ENCODE measurements at places on chromosomes 1 and 21.
A peak's percentile ranks its signal among the peaks of the same experiment; 100 is the strongest.

- H3K4me3 ChIP-seq, result peak within 1 kb of the TSS; percentile 91
- H3K27me3 ChIP-seq, result no peaks in the 10 kb centered on the region
- H3K36me3 ChIP-seq, result peaks cover 23% of the 10 kb centered on the region
- no peak for DNase-seq
- H3K4me1 ChIP-seq, result peaks cover 41% of the 10 kb centered on the region
- peak within 1 kb of the TSS; percentile 70 for H3K27ac ChIP-seq
These were observed at the start of gene ZBTB18 for GRCh38 chr1:244050835-244051444. Gene ZBTB18 (plus strand): TSS chr1:244051283. CDS start chr1:244051432, 149 bp downstream.

DNA sequence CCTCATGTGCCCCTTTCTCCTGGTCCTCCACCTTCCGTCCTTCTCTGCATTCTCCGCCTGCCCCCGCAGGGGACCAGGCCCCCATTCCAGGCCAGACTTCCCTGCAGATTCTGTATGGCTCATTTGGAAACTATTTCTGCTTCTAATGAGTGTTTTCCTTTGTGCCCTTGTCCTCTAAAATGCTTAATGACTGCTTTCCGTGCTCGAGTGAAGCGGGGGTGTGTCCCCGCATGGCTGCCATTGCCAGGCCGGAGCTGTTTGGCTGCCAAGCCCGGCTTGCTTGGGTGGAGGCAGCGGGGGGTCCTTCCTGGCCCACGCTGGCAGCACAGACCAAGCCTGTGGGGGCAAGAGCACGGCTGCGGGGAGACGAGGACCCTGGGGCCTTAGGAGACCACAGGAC, 299.3 kb upstream of the VAMP3 start:
- no peak for DNase-seq
- no peak overlapping the region for H3K4me3 ChIP-seq
- no peaks in the 10 kb centered on the region for H3K27me3 ChIP-seq
- peak overlapping the region; percentile 86 for H3K27ac ChIP-seq
- peaks cover 33% of the 10 kb centered on the region for H3K4me1 ChIP-seq

DNA sequence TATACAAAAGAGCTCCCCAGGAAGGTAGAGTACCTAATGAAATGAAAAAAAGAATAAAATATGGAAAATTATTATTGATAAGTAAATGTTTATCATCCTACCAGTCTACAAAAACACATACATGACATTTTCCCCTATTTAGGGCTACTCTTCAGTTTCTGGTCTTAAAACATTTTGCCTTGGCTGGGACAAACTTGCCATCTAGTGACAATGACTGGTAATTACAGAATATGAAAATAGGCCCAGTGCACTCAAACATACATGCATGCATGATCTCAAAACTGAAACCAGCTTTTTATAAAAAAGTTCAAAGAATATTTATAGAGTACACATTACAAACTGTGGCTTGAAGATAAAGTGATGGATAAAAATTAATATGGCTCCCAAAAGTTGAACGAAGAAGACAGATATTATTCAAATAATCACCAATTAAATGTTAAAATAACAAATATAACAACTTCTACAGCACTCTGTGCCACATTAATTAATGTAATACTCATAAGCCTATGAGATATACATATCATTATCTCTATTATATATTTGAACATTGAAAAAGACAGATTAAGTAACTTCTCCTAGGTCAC, 10.5 kb upstream of the RNPC3 start:
- DNase-seq, result no peak
- no peak overlapping the region for H3K4me3 ChIP-seq
- H3K27ac ChIP-seq, result no peak overlapping the region
- H3K36me3 ChIP-seq, result no peaks in the 10 kb centered on the region
- no peaks in the 10 kb centered on the region for H3K27me3 ChIP-seq
- no peaks in the 10 kb centered on the region for H3K4me1 ChIP-seq

DNA sequence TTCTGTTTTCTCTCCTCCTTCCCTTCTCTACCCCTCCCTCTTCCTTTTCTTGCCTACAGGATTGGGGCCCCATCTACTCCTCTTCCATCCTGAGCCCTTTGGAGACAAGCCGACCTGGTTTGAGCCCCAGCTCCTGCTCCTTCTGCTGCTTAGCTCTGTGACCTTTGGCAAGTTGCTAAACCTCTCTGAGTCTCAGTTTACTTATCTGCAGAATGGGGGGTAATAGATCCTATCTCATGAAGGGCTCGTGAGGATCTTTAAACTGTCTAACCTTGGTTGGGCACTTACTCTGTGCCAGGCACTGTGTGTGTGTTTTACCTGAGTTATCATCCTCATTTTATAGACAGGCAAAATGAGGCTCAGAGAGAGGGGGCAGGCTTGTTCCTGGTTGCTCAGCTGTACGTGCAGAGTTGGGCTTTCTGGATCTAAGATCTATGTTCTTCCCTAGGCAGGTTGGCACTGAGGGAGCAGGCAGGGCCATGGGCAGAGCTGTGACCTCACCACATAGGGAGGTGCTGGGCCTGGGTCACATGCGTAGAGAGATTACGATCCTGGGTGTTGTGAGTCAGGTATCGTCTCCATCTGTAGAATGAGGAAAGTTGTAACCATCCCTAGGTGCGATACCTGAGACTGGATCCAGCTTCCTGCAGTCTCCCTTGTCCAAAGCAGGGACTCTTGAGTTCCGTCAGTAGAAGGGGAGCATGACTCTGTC, 58.5 kb downstream of the FOXO6 start:
- peaks cover 5% of the 10 kb centered on the region for H3K27me3 ChIP-seq
- H3K36me3 ChIP-seq, result no peaks in the 10 kb centered on the region
- H3K27ac ChIP-seq, result peak overlapping the region; percentile 61
- peaks cover 6% of the 10 kb centered on the region for H3K4me1 ChIP-seq
- no peak for DNase-seq
- no peak overlapping the region for H3K4me3 ChIP-seq

DNA sequence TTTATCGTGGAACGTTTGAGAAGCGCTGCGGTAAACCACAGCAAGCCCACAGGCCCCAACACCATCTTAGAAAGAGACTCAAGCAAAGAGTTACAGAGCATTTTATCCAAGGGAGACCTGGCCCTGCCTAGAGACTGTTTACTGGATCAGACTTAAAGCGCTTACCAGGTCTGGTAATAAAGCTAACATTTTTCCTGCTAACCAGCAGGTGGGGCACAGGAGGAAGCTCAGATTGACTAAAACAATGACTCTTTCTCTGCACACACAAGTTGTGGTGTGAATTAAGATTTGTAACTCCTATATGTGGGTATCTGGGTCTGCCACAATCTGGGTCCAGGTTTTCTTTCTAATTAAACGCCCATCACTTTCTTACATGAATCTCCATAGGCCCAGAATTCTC, 136.5 kb upstream of the ETS2 start:
- H3K27me3 ChIP-seq, result no peaks in the 10 kb centered on the region
- no peak overlapping the region for H3K27ac ChIP-seq
- H3K4me3 ChIP-seq, result no peak overlapping the region
- no peak for DNase-seq

GRCh38 chr1:244029124-244029523, 22.0 kb upstream of the ZBTB18 start:
- no peaks in the 10 kb centered on the region for H3K27me3 ChIP-seq
- no peaks in the 10 kb centered on the region for H3K4me1 ChIP-seq
- H3K27ac ChIP-seq, result no peak overlapping the region
- H3K36me3 ChIP-seq, result no peaks in the 10 kb centered on the region
- no peak for DNase-seq

- peaks cover 20% of the 10 kb centered on the region for H3K4me1 ChIP-seq
- H3K27me3 ChIP-seq, result no peaks in the 10 kb centered on the region
- peak; percentile 67 for DNase-seq
- H3K4me3 ChIP-seq, result peak overlapping the region; percentile 45
These were observed 15.9 kb downstream of the SLC27A3 start for GRCh38 chr1:153790966-153791647.

- H3K4me1 ChIP-seq, result no peaks in the 10 kb centered on the region
- no peak for DNase-seq
- H3K36me3 ChIP-seq, result no peaks in the 10 kb centered on the region
- peak overlapping the region; percentile 65 for H3K27ac ChIP-seq
- H3K27me3 ChIP-seq, result no peaks in the 10 kb centered on the region
- peak overlapping the region; percentile 48 for H3K4me3 ChIP-seq
These were observed 107.5 kb downstream of the MRPS6 start for GRCh38 chr21:34180826-34181359.

DNA sequence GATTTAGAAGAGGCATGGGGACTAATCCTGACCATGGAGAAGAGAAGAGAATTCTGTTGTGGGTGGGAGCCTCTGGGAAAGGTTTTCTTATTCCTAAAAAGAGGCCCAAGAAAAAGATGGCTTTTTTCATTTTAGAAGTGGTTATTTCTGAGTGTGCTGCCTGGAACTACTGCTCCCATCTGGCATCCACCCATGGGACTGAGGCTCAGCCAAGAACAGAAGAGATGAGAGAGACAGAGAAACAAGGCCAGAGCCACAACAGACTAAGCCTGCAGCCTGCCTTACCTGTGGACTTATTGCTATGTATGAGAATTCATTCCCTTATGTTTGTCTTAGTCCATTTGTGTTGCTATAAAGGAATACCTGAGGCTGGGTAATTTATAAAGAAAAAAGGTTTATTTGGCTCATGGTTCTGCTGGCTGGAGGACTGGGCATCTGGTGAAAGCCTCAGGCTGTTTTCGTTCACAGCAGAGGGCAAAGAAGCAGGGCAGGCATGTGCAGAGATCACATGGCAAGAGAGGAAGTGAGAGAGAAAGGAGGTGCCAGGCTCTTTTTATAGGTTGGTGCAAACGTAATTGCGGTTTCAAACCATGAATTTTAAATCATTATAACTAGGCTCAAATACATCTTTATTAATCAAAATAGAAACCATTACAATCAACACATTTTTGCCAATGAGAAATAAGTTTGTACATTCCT, 57.5 kb upstream of the PRDM2 start:
- no peak overlapping the region for H3K27ac ChIP-seq
- no peaks in the 10 kb centered on the region for H3K27me3 ChIP-seq
- H3K36me3 ChIP-seq, result no peaks in the 10 kb centered on the region
- DNase-seq, result no peak

DNA sequence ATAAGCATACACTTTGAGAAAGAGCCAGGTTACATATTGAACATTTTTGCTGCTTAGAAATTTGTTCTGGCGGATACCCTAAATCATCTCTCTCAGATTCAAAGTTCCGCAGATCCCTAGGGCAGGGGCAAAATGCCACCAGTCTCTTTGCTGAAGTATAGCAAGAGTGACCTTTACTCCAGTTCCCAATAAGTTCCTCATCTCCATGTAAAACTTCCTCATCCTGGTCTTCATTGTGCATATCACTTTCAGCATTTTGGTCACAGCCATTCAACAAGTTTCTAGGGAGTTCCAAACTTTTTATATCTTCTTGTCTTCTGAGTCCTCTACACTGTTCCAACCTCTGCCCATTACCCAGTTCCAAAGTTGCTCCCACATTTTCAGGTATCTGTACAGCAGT, 23.3 kb upstream of the LYPD8 start:
- no peaks in the 10 kb centered on the region for H3K27me3 ChIP-seq
- no peaks in the 10 kb centered on the region for H3K36me3 ChIP-seq
- no peaks in the 10 kb centered on the region for H3K4me1 ChIP-seq
- no peak overlapping the region for H3K4me3 ChIP-seq

GRCh38 chr1:76871355-76871974, 4.2 kb downstream of the ST6GALNAC5 start:
- no peaks in the 10 kb centered on the region for H3K36me3 ChIP-seq
- no peaks in the 10 kb centered on the region for H3K4me1 ChIP-seq
- no peak for DNase-seq
- no peaks in the 10 kb centered on the region for H3K27me3 ChIP-seq
- H3K4me3 ChIP-seq, result no peak overlapping the region
- no peak overlapping the region for H3K27ac ChIP-seq

GRCh38 chr1:61107638-61108037, 25.3 kb downstream of the NFIA start:
- H3K27me3 ChIP-seq, result no peaks in the 10 kb centered on the region
- H3K27ac ChIP-seq, result no peak overlapping the region
- no peak overlapping the region for H3K4me3 ChIP-seq
- H3K36me3 ChIP-seq, result no peaks in the 10 kb centered on the region
- no peaks in the 10 kb centered on the region for H3K4me1 ChIP-seq

GRCh38 chr1:187634940-187635339, 806.2 kb downstream of the PLA2G4A start:
- no peaks in the 10 kb centered on the region for H3K36me3 ChIP-seq
- no peak overlapping the region for H3K27ac ChIP-seq
- H3K4me3 ChIP-seq, result no peak overlapping the region
- H3K4me1 ChIP-seq, result no peaks in the 10 kb centered on the region

GRCh38 chr1:66998972-66999371, 55.0 kb downstream of the SLC35D1 start:
- no peaks in the 10 kb centered on the region for H3K4me1 ChIP-seq
- peaks cover 28% of the 10 kb centered on the region for H3K36me3 ChIP-seq
- H3K27ac ChIP-seq, result no peak overlapping the region
- no peaks in the 10 kb centered on the region for H3K27me3 ChIP-seq
- no peak for DNase-seq

DNA sequence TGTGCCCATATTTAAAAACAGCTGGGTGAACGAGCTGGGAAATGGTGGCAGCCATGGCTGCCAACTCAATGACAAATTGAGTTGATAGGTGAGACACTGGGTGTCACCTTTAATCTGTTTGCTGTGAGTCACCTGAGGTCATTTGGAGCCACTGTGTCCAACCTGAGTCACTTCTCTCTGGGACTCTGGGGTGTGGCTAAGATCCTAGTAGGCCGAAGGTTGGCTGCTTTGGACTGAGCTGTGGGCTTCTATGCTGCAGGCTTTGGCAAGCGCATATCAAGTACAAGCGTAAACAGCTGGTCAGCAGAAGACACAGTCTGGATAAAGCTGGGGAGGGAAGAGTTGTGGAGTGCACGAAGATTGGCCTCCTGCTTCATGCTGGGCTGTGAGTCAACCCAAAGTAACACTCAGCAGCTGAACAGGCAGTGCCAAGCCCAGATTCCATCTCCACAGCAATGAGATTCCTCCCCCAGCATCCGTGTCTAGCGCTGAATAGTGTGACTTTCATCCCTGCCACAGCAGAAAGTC, 24.0 kb downstream of the TEX35 start:
- no peak overlapping the region for H3K4me3 ChIP-seq
- H3K27me3 ChIP-seq, result no peaks in the 10 kb centered on the region
- peaks cover 11% of the 10 kb centered on the region for H3K4me1 ChIP-seq
- no peaks in the 10 kb centered on the region for H3K36me3 ChIP-seq
- H3K27ac ChIP-seq, result no peak overlapping the region

- no peak overlapping the region for H3K27ac ChIP-seq
- no peak overlapping the region for H3K4me3 ChIP-seq
- H3K4me1 ChIP-seq, result no peaks in the 10 kb centered on the region
These were observed 737.8 kb downstream of the MATN1 start for GRCh38 chr1:29985606-29985945.

GRCh38 chr1:46749404-46749803, 30.5 kb upstream of the EFCAB14 start:
- no peak overlapping the region for H3K27ac ChIP-seq
- no peak for DNase-seq
- H3K4me3 ChIP-seq, result no peak overlapping the region
- H3K36me3 ChIP-seq, result no peaks in the 10 kb centered on the region
- H3K4me1 ChIP-seq, result peaks cover 6% of the 10 kb centered on the region
- H3K27me3 ChIP-seq, result no peaks in the 10 kb centered on the region

DNA sequence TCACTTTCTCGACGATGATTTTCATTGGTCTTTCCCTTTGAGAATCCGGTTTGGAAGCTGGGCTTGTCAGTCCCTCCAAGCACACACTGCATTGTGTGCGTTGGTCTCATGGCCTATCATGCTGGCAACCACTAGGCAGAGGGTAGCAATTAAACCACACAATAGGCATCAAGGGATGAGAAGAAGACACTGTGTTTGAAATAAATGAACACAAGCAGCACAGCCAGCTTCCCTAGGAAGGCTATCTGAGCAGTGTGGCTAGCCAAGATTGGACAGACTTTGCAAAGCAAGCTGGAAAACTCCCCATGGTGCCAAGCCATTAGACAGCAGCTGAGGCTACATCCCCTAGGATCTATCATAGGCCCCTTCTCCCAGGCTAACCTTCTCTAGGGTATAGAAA, 288.7 kb downstream of the NUF2 start:
- no peaks in the 10 kb centered on the region for H3K36me3 ChIP-seq
- H3K4me1 ChIP-seq, result no peaks in the 10 kb centered on the region
- no peak overlapping the region for H3K4me3 ChIP-seq
- no peaks in the 10 kb centered on the region for H3K27me3 ChIP-seq
- no peak overlapping the region for H3K27ac ChIP-seq
